Activated CD8-positive, alpha-beta T cell treated with anti-CD3 and anti-CD28 coated beads, Interleukin-2, amount 10 ng/mL, durations not matched to agents 7 days and 5 days (primary cell): ENCODE measurements at places on chromosomes 3 and 15. TPM values are rescaled to one million over a fixed set of nuclear protein-coding genes. Genes with fewer than 3 reads are reported as not detected.

The ALPK3 gene
- total RNA-seq: 0.18 TPM

The PIERCE2 gene
- total RNA-seq: not detected

The C3orf85 gene
- total RNA-seq: not detected

The KCNMB2 gene
- not detected for total RNA-seq

- DNase-seq: no peak
Measured at GRCh38 chr15:82080774-82081173, 35.0 kb upstream of the MEX3B start.

- no peak for DNase-seq
Measured at GRCh38 chr3:31495971-31496665, 36.6 kb upstream of the STT3B start.

- DNase-seq: no peak
Measured at GRCh38 chr3:30646181-30646876, 39.9 kb downstream of the TGFBR2 start.
